Stimulated activated CD4-positive, alpha-beta T cell treated with anti-CD3 and anti-CD28 coated beads, TNF-alpha, amount 100 ng/mL, for 48 hours (primary cell): ENCODE measurements at places on chromosomes 2 and 18.

- no peak for DNase-seq
Observed at GRCh38 chr2:69721022-69721421, 20.9 kb upstream of the ANXA4 start.

GRCh38 chr2:200679127-200679526 is 93.3 kb downstream of the AOX1 start:
- no peak for DNase-seq

- DNase-seq = no peak
Observed at GRCh38 chr2:71937396-71937795, 210.3 kb downstream of the CYP26B1 start.

- no peak for DNase-seq
Observed at GRCh38 chr2:143030127-143030526, 99.1 kb upstream of the ARHGAP15 start.
